ENCODE measurements at places on chromosomes 2 and 18.

DNA sequence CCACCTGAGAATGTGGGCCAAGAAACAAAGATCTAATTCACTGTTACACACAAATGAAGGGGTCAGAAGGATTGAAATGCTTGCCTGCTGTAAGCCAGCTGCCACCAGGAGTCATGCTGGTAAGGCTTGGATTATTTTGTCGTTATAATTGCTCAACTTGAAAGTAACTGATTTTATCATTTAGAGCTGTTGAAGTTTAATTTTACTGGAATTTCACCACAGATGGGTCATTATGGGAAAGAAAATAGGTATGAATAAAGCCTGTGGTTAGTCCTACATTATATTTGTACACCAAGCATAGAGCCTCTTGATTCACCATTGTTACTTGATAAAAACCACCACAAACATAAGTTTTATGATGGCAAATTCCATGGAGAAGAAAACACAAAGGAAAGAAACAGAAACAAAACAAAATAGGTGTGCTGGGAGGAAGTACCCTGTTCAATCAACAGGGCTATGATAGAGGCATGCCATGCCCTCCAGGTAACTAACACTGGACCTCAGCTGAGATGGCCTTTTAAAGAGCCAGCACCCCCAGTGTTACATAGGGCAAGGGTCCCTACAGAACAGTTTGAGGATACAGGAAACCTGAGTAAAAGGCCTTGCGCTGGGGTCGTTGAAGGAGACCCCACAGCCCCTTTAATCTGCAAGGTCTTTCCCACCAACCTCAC, 3.0 kb downstream of the CLEC4F start:
- DNase-seq, result no peak

GRCh38 chr18:60010513-60010912, 110.7 kb downstream of the PMAIP1 start:
- DNase-seq, result no peak

- no peak for DNase-seq
These were observed 99.1 kb upstream of the ARHGAP15 start for GRCh38 chr2:143030127-143030526.

- DNase-seq, result no peak
These were observed 513.0 kb downstream of the GALR1 start for GRCh38 chr18:77762642-77763041.

DNA sequence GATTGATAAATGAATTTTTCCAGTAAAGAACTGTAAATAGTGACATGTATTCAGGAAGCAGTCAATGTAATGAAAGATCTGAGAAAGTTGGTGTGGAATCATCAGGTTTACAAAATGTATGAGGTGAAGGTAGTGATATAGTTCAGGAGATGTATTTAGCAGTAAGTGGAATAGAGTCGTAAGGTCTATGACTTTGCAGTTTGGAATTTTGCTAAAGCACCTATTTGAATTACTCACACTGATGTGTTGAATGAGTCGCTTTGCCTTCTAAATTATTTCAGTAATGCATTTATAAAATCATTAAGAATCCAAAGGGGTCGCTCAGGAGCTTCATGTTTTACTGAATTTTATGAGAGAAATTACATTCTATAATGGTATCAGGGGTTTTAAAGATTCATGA, 713.7 kb downstream of the DSC3 start:
- DNase-seq, result no peak

GRCh38 chr2:80151248-80151647, 153.3 kb downstream of the LRRTM1 start:
- no peak for DNase-seq

DNA sequence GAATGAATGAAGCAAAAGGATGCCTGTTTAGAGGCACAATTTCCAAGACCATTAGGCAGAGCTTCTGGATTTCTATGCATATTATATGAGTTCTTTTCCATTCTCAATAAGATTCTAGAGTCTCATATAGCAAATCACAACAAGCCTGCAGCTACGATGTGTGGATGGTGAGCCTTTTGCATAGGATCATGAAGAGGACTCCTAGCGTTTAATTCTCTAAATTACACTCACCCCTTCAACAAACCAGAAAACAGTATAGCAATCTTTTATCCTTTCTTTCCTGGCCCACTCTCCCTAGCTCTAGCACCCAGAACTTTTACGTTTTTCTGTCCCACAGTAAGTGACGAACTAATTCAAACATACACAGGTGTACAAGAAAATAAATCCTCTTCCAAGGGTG, 293.1 kb upstream of the KLHL29 start:
- DNase-seq, result no peak

DNA sequence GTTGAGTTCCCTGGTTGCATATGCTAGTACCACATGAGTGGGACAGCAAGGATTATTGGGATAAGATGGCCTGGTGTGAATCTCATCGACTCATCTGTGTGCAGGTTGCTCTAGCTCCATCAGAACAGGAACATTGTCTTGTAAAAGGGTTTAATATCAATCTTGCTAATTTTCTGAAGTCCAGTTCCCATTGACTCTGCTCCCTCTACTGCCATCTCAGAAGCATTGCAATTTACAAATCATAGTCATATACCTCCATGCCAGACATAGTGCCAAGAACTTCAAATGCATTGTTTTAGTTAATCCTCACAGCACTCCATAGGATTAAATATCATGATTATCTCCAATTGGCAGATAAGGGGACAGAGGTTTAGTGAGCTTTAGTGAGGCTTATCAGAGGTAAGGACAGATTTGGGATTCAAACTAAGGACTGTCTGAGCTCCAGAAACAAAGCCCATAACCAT, 4.8 kb upstream of the STAT4 start:
- DNase-seq, result no peak

DNA sequence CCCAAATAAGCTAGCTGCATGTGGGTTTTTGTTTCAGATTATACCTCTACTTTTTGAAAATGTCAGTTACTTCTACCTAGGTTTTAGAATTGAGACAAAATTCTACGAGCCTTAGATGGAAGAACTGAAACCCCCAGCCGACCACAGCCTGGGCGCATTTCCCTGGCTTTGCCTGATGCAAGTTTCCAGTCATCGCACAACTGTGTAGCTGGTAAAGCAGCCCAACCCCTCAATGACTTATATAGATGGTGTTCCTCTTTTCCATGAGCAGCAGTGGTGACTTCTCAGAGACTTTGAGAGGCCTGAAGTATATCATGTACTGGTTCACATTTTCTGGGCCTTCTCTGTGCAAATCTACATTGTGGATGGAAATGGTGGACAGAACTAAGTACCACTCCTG, 515.4 kb upstream of the RAB6C start:
- no peak for DNase-seq

- DNase-seq, result no peak
These were observed 34.2 kb downstream of the MRPL35 start for GRCh38 chr2:86233436-86233835.

GRCh38 chr18:78580835-78581339, 398.7 kb upstream of the SALL3 start:
- DNase-seq, result no peak

- no peak for DNase-seq
These were observed 157.3 kb upstream of the SPRED2 start for GRCh38 chr2:65589667-65590066.

Data from activated CD4-positive, alpha-beta T cell treated with anti-CD3 and anti-CD28 coated beads for 48 hours (primary cell).